ENCODE measurements at places on chromosomes 12 and 14.

- DNase-seq: no peak
Observed at GRCh38 chr12:63020269-63020668, 85.3 kb upstream of the PPM1H start.

GRCh38 chr12:92657770-92658169, 45.0 kb upstream of the PLEKHG7 start:
- DNase-seq: no peak

DNA sequence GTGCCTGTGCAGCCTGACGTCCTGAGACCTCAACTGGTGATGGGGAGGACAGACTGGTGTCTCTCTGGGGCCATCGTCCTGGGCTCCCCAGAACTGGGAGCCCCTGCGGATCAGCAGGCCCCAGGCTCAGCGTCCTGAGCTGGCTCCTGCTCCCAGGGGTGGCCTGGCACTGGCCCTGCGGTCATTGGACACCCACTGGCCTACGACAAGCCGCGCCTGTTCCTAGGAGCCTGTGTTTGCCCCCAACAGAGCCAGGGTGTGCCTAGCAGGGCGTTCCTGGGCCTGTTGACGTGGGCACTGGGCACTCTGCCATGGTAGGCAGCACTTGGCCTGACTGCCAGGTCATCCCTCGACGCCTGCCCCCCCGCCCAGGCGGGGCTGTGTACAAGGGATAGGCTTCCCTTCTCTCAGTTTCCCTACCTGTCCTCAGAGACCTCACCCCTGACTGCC, 8.4 kb downstream of the ADSS1 start:
- DNase-seq: no peak

GRCh38 chr14:74408870-74409269, 17.1 kb downstream of the SYNDIG1L start:
- DNase-seq: no peak

DNA sequence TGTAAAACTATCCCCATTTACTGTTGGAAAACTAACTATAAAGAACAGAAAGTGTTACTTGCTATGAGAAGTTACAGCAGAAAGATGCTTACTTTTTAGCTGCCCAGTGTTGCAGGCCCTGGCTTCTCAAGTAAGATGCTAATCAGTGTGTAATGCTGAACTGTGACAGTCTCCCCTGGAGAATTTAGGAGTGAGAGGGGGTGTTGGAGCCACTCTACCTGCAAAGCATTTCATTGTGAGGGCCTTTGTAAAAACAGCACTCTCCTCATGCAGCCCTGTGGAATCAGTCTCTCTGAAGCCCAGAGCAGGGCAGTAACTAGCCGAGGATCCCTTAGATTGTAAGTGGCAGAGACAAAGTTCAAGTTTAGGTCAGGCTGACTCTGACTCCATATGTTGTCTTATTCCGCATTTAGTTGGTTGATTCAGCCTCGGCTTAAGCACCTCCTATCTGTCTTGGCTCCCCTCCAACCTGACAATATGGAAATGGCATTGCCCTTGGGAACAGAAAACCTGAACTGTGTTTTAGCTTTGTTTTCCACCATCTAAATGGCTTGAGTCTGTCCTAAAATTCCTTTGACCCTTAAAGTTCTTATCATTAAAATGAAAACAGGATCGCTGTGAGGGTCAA, 141.3 kb downstream of the PRKCH start:
- no peak for DNase-seq

DNA sequence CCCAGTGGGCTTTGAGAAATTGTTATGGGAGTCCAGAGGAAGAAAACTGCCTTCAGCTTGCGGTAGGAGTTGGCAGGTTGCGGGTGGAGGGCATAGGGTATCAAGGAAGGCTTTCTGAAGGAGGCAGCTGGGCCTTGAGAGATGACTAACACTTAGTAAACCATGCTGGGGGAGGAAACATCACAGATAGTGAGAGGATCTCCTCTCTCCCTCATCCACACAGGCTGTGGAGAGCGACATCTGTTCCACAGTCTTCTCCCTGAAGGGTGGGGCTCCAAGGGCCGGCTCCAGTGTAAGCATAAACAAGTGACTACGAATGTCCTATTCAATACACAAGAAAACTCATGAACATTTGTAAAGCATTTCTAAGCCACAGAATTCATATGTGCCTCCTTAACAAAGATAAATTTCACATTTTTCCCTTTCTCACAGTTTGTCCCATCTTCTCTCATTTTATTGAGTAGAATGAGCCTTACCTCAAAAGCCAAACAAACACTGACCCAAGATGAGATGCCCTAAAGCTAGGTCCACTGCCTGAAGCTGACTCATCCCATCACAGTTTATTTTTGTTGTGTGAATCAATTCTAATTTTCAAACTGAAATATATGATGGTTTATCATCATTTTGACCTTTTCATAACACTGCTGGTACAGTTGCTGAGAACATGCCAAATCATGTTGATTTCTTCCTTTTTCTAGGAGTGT, 227.9 kb downstream of the SLC25A21 start:
- no peak for DNase-seq

Data from stimulated activated CD8-positive, alpha-beta memory T cell treated with anti-CD3 and anti-CD28 coated beads, Interleukin-4, amount 100 ng/mL, for 4 hours (primary cell).